ENCODE measurements at places on chromosomes 1 and 21.

DNA sequence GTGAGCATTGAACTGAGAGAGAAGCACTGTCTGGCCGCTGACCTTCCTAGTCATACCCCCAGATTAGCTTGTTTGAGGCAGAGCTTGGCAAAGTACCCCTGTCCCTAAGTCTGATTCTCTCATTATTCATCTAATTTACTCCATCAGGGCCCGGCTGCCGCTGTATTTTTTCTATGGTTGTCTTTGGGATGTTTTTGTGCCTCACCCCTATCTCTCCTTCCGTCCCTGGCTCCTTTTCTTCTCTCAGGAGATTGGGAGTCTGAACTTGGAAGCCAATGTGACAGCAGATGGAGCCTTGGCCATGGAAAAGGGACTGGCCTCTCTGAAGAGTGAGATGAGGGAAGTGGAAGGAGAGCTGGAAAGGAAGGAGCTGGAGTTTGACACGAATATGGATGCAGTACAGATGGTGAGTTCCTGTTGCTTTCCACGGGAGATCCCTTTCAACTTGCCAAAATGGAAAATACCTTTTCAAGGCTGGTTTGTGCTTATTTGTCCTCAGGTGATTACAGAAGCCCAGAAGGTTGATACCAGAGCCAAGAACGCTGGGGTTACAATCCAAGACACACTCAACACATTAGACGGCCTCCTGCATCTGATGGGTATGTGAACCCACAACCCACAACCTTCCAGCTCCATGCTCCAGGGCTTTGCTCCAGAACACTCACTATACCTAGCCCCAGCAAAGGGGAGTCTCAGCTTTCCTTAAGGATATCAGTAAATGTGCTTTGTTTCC lies 53.9 kb downstream of the LAMC2 start:
- DNase-seq, result no peak

GRCh38 chr21:26124421-26124833 lies 46.1 kb downstream of the APP start:
- DNase-seq, result peak; percentile 76

- DNase-seq, result no peak
These were observed 2.3 kb downstream of the UMODL1 start for GRCh38 chr21:42073145-42074099.

- DNase-seq, result no peak
These were observed 80.1 kb downstream of the LMO4 start for GRCh38 chr1:87408665-87409248.

DNA sequence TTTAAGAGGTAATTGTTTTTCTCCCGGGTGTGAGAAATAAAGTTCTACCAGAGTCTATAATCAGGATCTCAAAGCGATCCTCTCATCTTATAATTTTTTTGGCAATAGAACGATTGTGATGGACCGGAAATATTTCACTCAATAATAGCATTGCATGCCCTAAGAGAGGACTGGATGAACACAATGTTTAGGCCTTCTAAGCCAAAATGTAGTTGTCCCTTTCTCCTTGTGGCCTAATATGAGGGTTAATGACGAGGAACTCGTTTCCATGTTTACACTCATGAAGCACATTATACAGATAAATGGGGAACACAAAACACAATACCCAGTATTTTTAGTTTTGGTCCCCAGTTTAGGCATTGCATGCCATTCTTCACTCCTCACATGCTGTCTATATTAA lies 5.9 kb downstream of the TBX15 start:
- DNase-seq, result no peak

- no peak for DNase-seq
These were observed 264.7 kb downstream of the CTH start for GRCh38 chr1:70675737-70676156.

DNA sequence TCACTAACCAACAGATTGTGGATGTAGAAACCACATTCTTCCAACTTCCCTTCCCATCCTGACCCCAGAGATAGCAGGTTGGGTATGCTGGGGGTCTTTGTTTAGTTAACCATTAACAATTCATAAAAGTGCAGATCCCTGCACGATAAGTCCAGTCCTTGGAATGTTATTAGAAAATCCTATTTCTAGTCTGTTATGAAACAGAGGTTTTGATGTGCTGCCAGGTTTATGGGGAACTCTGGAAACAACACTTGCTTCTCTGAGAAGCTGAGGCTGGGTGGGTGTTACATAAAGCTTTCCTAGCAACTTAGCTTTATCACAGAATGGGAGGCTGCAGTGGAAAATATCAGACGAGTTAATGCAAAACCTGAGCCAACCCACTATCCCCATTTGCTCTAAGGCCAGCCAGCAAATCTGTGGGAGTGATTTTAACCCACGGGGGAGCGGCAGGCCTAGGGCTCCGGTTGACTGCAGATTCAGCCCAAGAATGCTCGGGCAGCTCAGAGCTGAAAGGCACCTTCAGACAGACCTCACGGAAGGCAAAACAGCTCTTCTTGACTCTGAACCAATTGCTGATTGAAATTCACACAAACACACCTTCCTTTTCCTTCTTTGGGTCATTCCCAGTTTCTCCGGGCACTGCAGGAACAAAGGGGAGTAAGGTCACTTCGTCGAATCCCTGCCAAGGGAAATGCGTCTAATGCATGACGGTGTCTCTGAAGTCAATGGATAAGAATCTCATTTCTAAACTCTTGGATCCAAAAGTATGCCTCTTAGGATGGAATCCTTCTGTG lies 111.7 kb upstream of the IRF2BP2 start:
- no peak for DNase-seq

- DNase-seq, result no peak
These were observed 23.9 kb downstream of the CITED4 start for GRCh38 chr1:40838045-40838979.

DNA sequence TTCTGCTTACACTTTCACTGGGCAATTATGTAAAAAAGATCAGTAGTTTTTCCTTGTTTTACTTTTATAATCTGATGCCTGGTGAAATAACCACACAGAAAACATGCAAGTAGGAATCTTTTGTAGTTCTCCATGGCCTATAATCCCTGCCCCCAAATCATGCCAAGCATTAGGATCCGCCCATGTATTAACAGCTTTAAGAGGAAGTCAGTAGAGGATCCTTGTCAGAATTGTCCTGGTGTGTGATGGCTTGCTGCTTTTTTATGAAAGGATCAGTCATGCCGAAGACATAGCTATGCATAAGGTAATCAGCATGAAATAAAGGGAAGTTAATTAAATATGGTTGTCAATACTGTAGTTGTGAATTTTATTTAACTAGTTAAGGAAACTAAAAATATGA lies 20.0 kb downstream of the ADGRL2 start:
- no peak for DNase-seq

DNA sequence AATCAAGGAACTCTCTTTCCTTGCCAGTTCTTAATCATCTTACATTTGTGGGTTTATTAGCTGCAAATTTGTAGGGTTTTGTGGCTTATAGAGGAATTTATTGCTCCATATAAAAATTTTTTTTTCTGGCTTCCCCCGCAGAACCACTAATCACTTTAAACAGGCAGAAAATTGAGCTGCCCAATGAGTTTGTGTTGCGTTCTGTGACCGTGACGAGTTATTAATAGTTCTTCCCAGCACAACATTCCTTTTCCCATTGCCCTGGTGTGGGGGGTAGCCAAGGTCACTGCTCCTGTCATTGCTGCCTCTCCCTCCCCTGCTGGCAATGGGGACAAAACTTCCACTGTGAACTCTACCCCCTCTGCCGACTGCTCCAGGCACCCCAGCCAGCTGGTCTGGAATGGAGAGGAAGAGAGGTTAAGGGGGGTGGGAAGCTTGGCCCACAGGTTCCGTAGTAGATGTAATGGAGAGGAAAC lies 55.1 kb downstream of the UBE2T start:
- no peak for DNase-seq

DNA sequence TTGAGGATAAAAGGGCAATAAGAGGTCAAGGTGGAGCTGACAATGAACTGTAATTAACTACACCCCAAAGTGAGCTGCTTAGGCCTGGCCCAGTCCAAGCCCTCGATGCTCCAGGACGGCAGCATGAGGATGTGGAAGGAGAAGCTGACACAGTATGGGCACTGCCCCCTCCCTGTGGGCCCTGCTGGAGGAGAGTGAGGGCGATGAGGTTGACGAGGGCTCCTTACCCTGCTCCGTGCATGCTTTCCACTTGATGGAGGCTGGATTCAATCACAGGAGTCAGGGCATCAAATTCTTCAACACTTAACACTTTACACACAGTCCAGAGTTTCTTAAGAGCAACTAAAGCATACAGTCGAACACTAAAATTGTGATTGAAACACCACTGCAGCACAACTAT lies 32.4 kb downstream of the COA6 start:
- no peak for DNase-seq

GRCh38 chr1:65813956-65814355 lies 21.3 kb downstream of the PDE4B start:
- no peak for DNase-seq

- DNase-seq, result no peak
These were observed 8.5 kb downstream of the CHML start for GRCh38 chr1:241631674-241632073.

- no peak for DNase-seq
These were observed 43.7 kb upstream of the KCNA3 start for GRCh38 chr1:110718452-110718851.

GRCh38 chr1:24895511-24895910 lies 34.6 kb downstream of the RUNX3 start:
- DNase-seq, result no peak

DNA sequence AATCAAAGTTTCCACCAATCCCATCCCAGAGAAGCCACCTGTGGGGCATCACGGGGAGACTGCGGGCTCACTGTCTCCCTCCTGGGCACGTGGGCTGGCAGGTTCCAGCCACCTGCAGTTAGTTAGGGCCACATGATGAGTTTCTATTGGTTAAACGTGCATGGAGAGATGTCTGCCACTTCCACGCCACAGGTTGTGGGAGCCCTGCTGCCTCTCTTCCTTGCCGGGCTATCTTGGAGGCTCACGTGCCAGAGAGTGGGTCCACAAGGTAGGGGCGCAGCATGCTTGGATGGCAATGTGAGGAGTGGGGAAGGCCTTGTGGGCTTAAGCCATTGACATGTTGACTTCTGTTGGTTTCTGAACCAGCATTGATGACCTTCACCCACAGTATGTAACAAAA lies 3.5 kb downstream of the KRTAP10-7 start:
- no peak for DNase-seq

- no peak for DNase-seq
These were observed 4.2 kb downstream of the KRTAP10-8 start for GRCh38 chr21:44615911-44616590.

GRCh38 chr1:108691128-108691941 lies 775 bp upstream of the PRPF38B start:
- DNase-seq, result no peak

DNA sequence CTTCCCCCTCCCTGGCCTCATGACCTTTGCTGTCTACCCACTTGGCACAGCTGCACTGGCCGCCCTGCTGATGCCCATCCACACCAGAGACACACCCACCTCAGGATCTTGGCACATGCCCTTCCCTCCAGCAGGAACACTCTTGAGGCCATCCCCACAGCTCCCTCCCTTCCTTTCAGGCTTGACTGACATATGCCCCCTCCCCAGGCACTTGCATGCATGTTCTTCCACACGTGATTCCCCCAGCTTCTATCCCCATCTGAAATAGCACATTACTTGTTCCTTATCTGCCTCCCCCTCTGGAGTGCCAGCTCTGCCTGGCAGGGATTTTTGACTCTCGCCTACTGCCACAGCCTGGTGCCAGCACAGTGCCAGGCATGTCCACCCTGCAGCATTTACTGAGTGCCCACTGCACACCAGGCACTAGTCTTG lies 98.5 kb upstream of the SLC25A33 start:
- no peak for DNase-seq

GRCh38 chr1:212680680-212681389 lies 18.8 kb downstream of the BATF3 start:
- DNase-seq, result peak; percentile 71

GRCh38 chr1:205568469-205569361 lies 63.1 kb downstream of the ELK4 start:
- no peak for DNase-seq

- DNase-seq, result no peak
These were observed 11.8 kb downstream of the NPHP4 start for GRCh38 chr1:5980314-5981008.

DNA sequence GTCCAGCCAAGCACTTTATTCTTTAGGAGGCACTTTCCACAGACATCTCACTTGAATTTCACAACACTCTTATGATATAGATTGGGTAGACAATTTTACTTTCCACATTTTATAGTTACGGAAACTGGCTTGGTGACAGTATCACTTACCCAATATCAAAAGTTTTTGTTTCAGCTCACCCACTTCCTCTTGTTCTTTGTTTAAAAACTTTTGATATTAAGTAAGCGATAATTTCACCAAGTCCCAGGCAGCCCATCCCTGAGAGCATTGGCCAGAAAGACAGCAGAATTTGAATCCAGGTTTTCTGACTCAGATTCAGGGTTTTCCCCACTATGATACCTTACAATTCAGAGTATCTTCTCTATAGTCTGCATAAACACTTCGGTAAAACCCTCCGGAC lies 60.0 kb downstream of the LRIG2 start:
- no peak for DNase-seq

DNA sequence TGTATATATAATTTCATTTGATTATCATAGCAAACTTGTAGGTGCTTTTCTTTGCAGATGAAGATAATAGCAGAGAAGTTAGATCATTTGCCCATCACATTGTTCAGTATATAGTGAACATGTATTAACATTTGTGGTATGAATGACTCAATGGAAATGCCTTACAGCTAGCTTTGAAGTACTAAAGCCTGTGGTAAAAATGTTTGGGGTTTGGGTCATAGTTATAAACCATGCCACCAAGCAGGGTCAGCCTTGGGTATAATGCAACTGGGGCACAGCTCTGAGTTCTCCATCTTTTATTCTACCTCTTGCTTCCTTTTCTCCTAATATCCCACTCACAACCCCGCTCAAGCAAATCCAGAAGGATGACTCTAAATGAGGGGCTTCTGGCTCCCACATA lies 141.6 kb downstream of the KCNT2 start:
- no peak for DNase-seq

DNA sequence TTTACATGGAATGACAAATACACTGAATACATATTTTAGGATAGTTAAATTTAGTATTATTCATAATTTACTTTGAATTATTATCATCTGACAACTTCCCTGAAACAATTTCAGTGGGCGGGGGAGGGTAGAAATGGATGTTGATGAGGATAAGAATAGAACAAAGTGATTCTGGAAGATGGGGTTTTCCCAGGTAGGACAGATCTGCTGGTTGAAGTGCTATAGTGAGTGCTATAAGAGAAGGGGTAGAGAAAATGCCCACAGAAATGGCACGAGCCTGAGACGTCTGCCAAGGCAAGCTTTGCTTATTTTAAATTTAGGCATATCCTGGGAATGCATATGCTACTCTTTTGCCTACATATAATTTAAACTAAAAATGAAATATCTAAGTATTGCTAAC lies 3.2 kb downstream of the CFH start:
- no peak for DNase-seq

- DNase-seq, result no peak
These were observed 199.3 kb downstream of the CAMTA1 start for GRCh38 chr1:6984536-6984935.

- peak; percentile 44 for DNase-seq
These were observed 28.6 kb downstream of the AKNAD1 start for GRCh38 chr1:108828074-108828961.

- DNase-seq, result no peak
These were observed 21.8 kb downstream of the MFSD2A start for GRCh38 chr1:39976732-39977131.
